ENCODE measurements at places on chromosomes 7 and 10. TPM values are rescaled to one million over a fixed set of nuclear protein-coding genes. Genes with fewer than 3 reads are reported as not detected.

GRCh38 chr7:28804990-28805389 is 153.1 kb downstream of the TRIL start:
- DNase-seq, result no peak

DNA sequence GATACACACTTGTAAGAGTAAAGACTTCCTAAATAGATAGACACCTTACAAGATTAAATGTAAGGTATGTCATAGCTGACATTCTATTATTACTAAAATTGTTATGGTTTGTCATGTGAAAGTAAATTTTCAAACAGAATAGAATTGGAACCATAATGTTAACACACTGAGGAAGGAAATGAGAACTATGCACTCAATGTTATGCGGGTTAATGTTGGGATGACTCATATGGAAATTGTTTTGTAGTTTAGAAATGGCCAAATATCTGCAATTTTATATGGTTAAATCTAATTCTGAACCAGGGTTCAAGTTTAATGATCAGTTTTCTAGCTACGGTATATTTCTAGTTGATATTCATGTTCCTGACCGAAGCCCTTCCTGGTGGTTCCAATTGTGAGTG is 214.2 kb upstream of the ADO start:
- no peak for DNase-seq

DNA sequence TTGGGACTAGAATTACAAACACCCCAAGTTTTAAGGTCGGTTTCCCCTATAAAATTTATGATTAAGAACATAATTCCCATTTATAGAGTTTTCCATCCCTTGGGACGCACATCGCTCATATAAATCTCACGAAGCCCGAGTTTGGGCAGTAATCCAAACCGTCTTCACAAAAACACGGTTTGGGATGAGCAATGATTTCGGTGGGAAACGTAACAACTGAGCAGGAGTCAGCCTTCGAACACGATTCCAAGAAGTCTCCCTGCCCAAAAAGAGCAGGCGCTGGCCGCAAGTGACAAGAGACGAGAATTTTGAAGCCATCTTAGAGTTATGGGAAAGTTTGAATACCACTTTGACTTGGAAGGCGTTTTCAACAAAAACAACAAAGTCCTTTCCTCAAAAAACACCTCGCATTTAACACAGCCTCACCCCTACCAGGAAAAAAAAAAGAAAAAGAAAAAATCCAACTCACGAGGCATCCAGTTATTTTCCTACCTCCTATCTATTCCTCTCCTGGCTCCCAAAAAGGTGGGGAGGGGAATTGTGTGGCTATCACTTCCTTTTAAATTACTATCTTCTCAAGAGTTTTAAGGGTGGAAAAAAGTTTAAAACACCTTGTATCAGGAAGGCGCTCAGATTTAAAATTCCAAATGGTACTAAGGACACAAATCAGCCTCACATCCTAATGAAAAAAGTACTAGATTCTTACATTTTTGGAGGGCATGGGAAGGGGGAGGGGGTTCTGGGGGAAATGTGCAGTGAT is 1.6 kb downstream of the SEPHS1 start:
- no peak for DNase-seq

- no peak for DNase-seq
Observed at GRCh38 chr10:20088061-20088701, 271.9 kb downstream of the PLXDC2 start.

- no peak for DNase-seq
Observed at GRCh38 chr7:12173671-12174070, 37.4 kb upstream of the TMEM106B start.

- DNase-seq, result no peak
Observed at GRCh38 chr10:109961174-109962001, 38.1 kb upstream of the XPNPEP1 start.

The COPS6 gene
- total RNA-seq, result 80.6 TPM

DNA sequence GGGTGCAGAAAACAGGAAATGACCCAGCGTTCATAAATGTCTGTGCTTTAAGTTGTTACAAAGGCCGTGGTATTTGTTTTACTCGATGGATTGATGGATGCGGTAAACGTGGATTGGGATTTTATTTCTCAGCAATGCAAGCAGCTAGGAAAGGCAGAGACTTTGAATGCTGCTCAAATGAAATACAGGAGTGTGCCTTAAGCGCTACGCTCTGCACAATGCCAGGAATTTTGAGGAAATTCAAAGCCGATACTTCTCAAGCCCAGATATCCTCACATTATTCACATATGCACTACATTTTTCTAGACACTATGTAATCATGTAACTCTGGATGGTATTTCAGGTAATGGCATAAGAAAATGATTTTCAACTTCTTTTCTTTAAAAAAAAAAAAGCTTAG is 514.3 kb upstream of the ADARB2 start:
- no peak for DNase-seq

DNA sequence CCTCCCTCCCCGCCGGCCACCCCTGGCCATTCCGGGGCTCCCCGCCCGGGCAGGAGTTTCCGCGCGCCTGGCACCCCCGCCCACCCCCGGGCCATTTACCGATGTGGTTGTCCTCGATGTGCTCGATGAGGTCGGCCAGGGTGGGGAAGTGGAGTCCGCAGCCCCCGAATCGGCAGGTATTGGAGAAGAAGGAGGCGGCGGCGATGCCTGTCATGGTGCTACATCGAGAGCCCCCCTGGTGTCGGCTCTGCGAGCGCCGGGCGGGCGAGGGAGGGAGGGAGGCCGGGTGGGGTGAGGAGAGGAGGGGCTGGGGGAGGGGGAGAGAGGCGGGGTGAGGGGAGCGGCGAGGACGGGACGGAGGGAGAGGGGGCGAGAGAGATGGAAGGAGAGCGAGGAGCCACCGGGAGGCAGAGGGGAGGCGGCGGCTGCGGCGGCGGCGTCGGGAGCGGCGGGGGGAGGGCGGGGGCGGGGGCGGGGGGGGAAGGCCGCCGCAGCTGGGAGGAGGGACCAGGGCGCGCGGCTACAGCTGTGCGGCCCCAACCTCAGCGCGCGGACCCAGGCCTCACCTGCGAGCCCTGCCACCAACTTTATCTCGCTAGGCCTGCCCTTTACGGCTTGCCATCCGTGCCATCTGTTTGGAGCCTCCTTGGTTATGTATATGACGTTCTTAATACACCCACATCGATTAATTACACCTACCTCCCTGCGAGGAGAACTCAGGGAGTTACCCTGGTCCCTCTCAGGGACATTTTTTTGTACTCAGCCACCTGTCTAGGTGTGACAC is at the start of gene JAZF1:
Gene JAZF1, minus strand, starts transcription at position 432 of the 784 bp plus-strand sequence.
- peak; percentile 42 for DNase-seq

The PTPRZ1 gene
- total RNA-seq, result not detected

The C10orf67 gene
- total RNA-seq, result not detected

- DNase-seq, result no peak
Observed at GRCh38 chr10:16999665-17000451, 129.8 kb downstream of the CUBN start.

DNA sequence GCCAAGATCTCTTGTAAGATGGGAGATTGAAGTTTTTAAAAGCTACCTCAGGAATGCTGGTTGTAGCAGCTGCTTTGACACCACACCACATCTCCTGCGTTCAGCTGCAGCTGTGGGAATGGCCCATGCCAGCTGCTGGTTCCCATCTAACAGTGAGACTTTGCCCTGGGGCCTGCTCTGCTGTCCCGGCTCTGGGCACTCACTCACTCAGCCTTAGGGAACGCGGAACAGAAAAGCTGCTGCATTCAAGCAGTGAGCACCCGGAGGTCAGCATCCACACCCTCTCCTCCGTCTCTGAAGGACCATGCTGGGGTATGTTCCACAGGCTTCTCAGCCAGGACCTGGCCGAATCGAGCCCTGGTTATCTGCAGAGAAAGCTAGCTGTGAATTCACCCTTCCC is 197.1 kb upstream of the CXCL12 start:
- no peak for DNase-seq

The CLDN4 gene
- total RNA-seq, result not detected

The OR2A1 gene
- 0.17 TPM for total RNA-seq

- no peak for DNase-seq
Observed at GRCh38 chr7:123023126-123023525, 27.6 kb upstream of the TAS2R16 start.

GRCh38 chr10:31157123-31158010 is 125.7 kb upstream of the ZNF438 start:
- DNase-seq, result no peak

- DNase-seq, result no peak
Observed at GRCh38 chr7:124652237-124652636, 113.4 kb downstream of the GPR37 start.

- DNase-seq, result peak; percentile 29
Observed at GRCh38 chr7:38660427-38661099, 29.4 kb upstream of the AMPH start.

DNA sequence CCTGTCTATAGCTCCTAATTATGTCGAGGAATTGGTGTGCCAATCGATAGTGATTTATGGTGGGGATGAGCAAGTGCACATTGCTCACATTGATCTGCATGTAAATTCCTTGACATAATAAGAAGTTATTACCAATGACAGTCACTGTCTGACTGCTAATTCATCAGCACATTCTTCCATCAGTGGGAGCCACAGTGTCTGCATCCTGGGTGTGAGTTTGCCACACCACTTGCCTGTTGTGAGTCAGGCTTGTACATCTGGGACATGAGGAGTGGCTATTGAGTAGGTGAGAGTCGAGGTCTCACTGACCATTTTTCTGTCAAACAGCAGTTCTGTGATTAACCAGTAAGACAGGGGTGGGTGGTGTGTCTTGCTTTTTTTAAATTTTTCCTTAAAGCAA is 263.4 kb downstream of the LRMDA start:
- no peak for DNase-seq

DNA sequence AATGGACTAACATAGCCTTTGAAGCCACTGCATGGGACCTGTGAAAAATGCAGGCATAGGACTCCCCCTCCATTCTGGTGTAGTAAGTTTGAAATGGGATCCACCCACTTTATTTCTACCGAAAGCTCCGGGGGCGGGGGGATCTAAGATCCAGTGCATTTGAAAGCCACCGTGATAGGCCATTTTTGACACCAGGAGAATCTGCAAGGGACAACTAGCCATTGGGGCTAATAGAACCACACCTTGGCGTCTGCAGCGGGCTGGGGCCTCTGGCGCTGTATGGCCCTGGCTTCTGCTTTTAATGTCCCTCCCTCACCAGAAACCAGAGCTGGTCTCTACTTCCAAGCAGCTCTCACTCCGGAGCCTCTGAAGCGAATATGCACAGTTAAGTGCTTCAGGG is 60.1 kb upstream of the GPR26 start:
- no peak for DNase-seq

The FKBP6 gene
- total RNA-seq, result not detected

GRCh38 chr10:15336211-15336610 is 34.9 kb downstream of the FAM171A1 start:
- DNase-seq, result no peak

The NEUROG3 gene
- total RNA-seq, result not detected

The DBF4 gene
- 68.8 TPM for total RNA-seq

DNA sequence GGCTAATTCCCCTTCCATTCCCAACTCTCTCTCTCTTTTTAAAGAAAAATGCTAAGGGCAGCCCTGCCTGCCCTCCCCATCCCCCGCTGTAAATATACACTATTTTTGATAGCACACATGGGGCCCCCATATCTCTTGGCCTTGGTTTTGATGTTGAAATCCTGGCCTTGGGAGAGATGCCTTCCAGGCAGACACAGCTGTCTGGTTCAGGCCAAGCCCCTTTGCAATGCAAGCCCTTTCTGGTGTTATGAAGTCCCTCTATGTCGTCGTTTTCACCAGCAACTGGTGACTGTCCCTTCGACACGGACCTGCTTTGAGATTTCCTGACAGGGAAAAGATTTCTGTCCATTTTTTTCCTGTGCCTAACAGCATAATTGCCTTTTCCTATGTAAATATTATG is 3.0 kb downstream of the ADRA2A start:
- DNase-seq, result no peak

All from activated CD4-positive, alpha-beta T cell treated with anti-CD3 and anti-CD28 coated beads, Interleukin-2, amount 10 ng/mL, durations not matched to agents 7 days and 5 days (primary cell).